ENCODE measurements at places on chromosomes 6 and 20.

DNA sequence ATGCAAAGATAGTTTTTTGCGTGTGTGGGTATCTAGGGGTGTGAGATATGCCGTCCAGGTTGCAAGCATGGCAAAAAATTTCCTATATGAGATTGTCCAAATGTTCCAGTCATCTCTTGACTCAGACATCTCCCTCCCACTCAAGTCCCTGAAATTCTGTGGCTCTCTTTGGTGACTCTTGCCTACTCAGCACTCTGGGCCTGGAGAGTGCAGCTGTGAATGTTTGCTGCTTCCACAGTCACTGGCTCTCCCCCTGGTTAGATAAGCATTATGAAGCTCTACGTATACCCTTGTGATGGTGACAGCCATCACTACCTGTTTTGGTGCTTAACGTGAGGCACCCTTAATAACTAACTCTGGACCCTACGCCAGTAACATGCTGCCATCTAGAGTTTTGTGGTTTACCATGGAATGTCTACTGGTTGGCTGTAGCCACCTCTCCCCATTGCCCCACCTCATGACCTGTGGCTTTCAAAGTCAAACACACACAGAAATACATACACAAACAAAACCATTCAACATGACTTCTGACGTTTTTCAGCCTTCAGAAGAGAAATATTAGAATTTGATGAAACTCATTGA is 621.9 kb upstream of the CITED2 start:
- peak; percentile 5 for DNase-seq

GRCh38 chr20:16554766-16555543 is 18.3 kb downstream of the KIF16B start:
- DNase-seq = no peak

DNA sequence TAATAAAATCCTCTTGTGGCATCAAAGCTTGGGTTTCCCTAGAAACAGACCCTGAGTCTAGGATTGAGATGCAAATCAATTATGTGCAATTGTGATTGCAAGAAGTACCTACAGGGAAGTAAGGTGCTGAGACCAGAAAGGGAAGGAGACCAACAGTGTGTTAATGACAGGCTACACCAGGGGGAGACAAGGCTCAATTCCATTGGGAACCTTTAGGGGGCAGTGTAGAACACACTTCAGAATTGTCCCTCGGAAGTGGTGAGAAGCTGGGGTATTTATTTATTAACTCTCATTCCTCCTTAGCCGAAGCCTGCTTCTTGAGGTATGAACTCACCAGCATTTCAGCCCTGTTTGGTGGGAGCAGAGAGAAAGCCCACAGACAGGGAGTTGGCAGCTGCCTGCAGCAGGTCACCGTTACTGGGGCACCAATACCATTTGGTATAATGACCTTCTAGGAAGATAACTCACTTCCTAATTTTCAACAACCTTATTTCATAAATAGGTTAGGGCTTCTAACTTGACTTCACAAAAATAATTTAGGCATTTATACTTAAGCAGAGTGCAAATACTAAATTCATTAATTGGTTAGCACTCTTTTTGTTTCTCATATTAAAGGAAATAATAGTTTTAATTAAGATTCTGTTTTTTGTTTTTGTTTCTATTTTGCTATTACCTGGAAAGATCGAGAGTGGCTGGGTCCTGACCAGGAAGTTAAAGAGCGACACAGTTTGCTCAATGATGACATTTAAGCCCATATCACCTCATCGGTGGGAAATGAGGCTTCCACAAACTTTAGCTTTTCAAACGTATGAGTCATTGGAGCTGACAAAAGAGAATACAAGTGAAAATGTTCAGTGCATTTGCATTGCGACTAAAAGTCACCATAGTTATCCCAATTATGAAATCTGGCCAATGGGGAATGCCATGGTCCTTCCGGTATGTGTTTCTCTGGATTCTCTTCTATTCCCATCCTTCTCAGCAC is 94.8 kb downstream of the BTBD3 start:
- peak; percentile 47 for DNase-seq

DNA sequence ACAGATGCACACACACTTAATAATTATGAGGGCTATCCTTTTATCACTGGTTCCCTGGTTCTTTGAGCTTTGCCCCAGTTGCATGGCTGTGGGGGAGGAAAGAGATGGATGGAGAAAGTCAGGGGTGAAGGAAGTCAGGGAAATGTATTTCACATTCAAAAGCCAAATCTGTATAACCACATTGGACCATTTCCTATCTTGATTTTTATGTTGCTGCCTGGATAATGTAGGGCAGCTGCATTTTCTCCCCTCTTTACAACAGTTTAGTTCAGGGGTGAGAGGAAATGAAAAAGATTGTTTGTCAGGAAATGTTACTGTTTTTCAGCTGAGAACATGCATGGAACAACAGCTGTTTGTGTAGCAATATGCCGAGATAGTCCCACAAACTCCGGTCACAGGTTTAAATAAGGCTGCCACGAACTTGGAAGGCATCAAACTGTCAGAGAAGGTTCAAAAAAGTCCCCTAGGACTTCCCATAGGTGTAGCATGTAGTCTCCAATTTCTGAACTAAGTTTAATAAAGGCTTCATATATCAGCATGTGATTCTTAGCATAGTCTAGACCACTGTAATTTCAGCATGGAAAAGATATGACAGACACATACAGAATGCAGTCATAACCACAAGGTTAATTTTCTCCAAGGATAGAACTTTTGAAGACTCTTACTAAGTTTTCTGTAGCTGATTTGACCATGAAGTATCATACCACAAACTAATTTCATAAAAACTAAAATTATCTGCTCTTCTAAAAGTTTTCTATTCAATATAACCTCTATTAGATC is 82.1 kb upstream of the COL21A1 start:
- no peak for DNase-seq

DNA sequence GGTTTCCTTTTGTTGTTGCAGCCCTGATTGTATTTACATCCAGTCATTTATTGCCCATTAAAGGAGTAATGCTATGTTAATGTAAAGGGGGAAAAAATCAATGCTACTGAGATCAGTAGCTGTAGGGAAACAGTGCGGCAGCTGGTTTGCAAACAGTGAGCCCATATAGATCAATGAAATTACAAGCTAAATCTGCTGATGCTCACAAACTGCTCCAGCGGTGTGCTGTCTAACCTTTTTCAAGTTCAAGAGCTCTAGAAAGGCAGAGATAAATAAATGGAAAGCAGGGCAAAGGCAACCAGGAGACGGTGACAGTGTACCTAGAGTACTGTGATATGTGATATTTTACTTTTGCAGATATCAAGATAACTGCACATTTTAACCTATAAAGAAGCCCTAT is 449.0 kb upstream of the MMS22L start:
- DNase-seq = no peak

- peak; percentile 90 for DNase-seq
These were observed 11.7 kb upstream of the HCK start for GRCh38 chr20:32040142-32040953.

GRCh38 chr6:8657522-8657921 is 222.2 kb upstream of the SLC35B3 start:
- no peak for DNase-seq

- no peak for DNase-seq
These were observed 9.9 kb downstream of the VNN1 start for GRCh38 chr6:132703936-132704335.

GRCh38 chr6:17707371-17707651 is 586 bp upstream of the NUP153 start:
- no peak for DNase-seq

DNA sequence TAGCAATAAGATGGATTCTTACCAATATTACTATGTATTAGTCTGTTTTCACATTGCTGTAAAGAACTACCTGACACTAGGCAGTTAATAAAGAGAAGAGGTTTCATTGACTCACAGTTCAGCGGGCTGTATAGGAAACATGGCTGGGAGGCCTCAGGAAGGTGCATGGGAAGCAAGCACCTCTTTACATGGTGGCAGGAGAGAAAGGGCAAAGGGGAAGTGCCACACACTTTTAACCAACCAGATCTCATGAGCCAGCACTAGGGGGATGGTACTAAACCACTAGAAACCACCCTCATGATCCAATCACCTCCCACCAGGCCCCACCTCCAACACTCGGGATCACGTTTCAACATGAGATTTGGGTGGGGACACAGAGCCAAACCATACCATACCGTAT is 40.7 kb upstream of the CCDC167 start:
- DNase-seq = no peak

DNA sequence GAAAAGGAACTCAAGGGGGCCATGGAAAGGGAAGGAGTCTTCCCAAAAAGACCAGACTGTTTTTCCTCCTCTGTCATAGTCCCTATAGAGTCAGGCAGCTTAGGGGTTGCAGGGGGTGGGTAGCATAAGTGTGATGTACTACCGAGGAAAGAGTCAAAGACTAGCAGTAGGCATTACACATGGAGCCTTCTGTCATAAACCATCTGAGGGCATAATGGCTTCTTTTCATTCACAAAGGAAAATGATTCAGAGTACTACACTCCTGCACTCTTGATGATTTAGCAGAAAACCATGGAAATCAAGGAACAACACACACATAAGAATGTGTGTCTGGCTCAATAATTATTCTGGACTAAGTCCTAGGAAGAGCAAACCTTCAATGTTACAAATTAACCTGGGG is 14.9 kb downstream of the PLN start:
- no peak for DNase-seq

DNA sequence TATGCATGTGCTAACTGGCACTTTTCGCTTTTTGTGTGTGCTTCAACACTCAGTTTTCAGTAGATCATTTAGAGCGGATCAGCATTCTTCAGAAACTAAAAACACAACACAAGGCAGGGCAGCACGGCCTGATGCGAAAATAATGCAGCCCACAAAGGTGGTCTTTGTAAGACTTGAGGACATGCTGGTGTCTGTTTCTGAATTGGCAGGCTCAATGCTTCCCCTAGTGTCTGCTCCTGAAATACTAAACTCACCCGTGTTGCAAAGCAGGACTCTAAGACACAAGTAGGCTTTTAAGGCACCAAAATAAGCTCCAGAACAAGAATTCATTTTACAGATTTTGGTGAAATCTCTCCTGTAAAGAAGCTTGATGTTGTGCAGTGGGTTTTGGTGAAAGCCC is 676.5 kb downstream of the TENT5A start:
- DNase-seq = no peak

GRCh38 chr6:134574491-134574890 is 256.6 kb upstream of the SGK1 start:
- DNase-seq = no peak

- DNase-seq = no peak
These were observed 50.7 kb downstream of the LRRC1 start for GRCh38 chr6:53845280-53846195.

DNA sequence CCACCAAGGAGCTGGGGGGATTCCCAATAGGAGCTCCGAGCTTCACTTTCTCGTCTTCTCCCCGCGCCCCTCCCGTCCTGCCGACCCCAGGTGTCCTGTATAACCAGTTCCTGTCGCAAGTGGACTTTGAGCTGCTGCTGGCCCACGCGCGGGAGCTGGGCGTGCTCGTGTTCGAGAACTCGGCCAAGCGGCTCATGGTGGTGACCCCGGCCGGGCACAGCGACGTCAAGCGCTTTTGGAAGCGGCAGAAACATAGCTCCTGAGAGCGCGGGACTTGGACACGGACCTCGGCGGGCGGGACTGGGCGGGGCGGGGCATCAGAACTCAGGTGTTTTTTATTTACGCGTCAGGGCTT is 340 bp upstream of the VARS2 start:
- no peak for DNase-seq

GRCh38 chr6:45679163-45679562 is 301.4 kb upstream of the SUPT3H start:
- no peak for DNase-seq

GRCh38 chr6:151901009-151901411 is 93.5 kb downstream of the ESR1 start:
- DNase-seq = no peak

- no peak for DNase-seq
These were observed 11.8 kb downstream of the HTR1B start for GRCh38 chr6:77451466-77451865.

- peak; percentile 42 for DNase-seq
These were observed 72.3 kb downstream of the CDYL start for GRCh38 chr6:4848382-4849068.

- no peak for DNase-seq
These were observed 46.5 kb downstream of the RRBP1 start for GRCh38 chr20:17635332-17636244.

DNA sequence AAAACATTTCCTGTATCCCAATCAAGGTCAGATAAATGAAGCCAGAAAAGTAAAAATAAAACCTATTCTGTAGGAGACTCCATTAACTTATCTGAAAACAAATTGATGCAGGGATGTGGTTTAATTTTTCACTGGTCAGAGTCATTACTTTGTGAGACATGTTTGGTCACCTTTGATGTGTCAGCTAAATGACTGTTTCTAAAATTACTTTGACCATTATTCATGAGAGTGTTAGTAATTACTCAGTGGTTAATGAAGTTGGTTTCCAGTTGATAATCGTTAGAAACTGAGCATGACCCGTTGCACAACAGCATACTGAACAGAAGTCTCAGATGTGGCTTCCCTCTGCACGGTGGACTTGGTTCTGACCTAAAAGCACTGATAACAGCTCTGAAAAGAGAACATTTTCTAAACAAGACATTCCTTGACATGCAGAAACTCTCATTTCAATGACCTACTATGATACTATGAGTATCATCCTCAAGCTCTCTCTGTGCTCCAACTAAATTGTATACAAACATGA is 410.5 kb upstream of the RNF217 start:
- no peak for DNase-seq

DNA sequence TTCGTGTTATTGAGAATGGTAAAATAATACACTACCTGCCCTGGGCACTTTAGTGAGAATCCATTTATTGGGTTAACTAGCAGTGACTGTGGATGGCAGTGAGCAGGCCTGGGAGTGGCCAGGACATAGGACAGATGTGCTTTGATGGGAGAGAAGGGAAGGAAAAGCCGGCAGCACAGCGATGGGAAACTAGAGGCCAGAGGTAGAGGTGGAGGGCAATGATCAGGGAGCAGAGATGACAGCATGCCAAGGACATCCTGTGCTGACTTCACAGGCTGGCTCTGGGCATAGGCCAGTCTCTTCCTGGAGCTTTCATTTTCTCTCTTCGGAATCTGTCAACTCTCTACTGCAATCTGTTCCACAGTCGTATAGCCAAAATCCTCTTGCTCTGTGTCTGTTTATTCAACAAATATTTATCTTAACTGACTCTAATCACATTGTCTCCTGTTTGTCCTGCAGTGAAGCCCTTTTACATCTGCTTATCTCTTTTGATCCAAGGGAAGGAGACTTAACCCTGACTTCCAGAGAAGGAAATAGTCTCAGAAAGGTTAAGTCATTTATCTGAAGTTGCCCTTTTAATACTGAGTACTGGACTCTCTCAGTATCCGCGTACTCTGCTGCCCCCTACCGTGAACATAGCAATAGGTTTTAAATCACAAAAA is 18.4 kb upstream of the MMP24 start:
- peak; percentile 76 for DNase-seq

GRCh38 chr6:144349690-144350527 is 64.8 kb downstream of the UTRN start:
- DNase-seq = peak; percentile 26

DNA sequence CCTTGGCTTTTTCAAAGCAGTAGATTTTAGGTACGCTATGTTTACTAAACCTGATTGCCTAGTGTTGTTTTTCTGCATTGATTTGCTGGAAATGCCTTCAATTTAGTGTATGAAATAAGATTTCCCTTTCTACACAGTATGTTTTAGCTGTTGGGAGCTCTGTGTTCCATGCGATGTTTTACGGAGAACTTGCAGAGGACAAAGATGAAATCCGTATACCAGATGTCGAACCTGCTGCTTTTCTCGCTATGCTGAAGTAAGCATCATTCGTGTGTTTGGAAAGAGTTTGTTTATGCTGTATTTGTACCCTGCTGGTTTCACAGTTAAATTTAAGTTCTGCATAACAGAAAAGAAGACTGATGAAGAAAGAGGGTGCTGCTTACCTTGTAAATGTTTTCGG is 1.9 kb downstream of the BTBD3 start:
- DNase-seq = no peak
